ENCODE measurements at places on chromosomes 6 and 20.

DNA sequence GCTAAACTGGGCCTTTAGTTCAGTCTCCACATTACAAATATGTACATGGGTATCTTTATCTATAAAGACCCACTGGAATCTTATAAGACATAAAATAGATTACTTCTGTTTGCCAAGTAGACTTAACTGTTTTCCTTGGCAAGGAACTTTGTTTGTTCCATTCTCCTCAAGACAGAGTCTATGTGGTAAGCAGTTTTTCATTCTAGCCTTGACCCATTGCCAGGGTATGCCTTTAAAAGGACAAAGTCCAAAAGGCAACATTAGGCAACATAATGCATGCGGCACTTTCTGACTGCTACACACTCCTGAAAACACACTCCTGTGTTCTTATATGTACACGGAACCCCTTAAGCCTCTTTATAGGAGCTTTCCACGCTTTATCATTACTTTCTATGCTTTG is 20.4 kb downstream of the VNN1 start:
- H3K27ac ChIP-seq: no peak overlapping the region
- H3K4me3 ChIP-seq: no peak overlapping the region
- no peaks in the 10 kb centered on the region for H3K4me1 ChIP-seq
- no peaks in the 10 kb centered on the region for H3K36me3 ChIP-seq
- no peaks in the 10 kb centered on the region for H3K27me3 ChIP-seq

GRCh38 chr6:36320475-36320874 is 16.2 kb downstream of the BNIP5 start:
- H3K27me3 ChIP-seq: peaks cover 69% of the 10 kb centered on the region
- H3K4me3 ChIP-seq: no peak overlapping the region
- no peaks in the 10 kb centered on the region for H3K36me3 ChIP-seq
- H3K4me1 ChIP-seq: peaks cover 4% of the 10 kb centered on the region
- DNase-seq: no peak

- H3K27me3 ChIP-seq: peaks cover 45% of the 10 kb centered on the region
- no peaks in the 10 kb centered on the region for H3K4me1 ChIP-seq
- no peaks in the 10 kb centered on the region for H3K36me3 ChIP-seq
- H3K4me3 ChIP-seq: no peak overlapping the region
- no peak overlapping the region for H3K27ac ChIP-seq
Observed at GRCh38 chr6:33976437-33977360, 169.2 kb downstream of the GRM4 start.

- H3K27me3 ChIP-seq: no peaks in the 10 kb centered on the region
- no peak overlapping the region for H3K27ac ChIP-seq
- H3K4me3 ChIP-seq: no peak overlapping the region
Observed at GRCh38 chr20:44736170-44737021, 9.3 kb upstream of the KCNK15 start.

- H3K4me1 ChIP-seq: no peaks in the 10 kb centered on the region
- no peaks in the 10 kb centered on the region for H3K36me3 ChIP-seq
- H3K4me3 ChIP-seq: no peak overlapping the region
- H3K27me3 ChIP-seq: no peaks in the 10 kb centered on the region
- no peak for DNase-seq
Observed at GRCh38 chr20:11222243-11222642, 548.4 kb upstream of the JAG1 start.

- H3K27me3 ChIP-seq: no peaks in the 10 kb centered on the region
- DNase-seq: no peak
- peak overlapping the region; percentile 45 for H3K27ac ChIP-seq
- H3K4me3 ChIP-seq: no peak overlapping the region
Observed at GRCh38 chr6:22829070-22829469, 259.7 kb downstream of the HDGFL1 start.

GRCh38 chr6:34248727-34249468 is at the start of gene SMIM29:
TSS of gene SMIM29 (minus strand) at chr6:34249006. CDS start at chr6:34247791, 1,215 bp downstream.
- peak within 1 kb of the TSS; percentile 88 for H3K4me3 ChIP-seq
- H3K4me1 ChIP-seq: peaks cover 36% of the 10 kb centered on the region
- peaks cover 8% of the 10 kb centered on the region for H3K36me3 ChIP-seq
- peak within 1 kb of the TSS; percentile 58 for H3K27ac ChIP-seq
- H3K27me3 ChIP-seq: no peaks in the 10 kb centered on the region
- peak; percentile 96 for DNase-seq

- H3K27ac ChIP-seq: peak overlapping the region; percentile 13
- peak overlapping the region; percentile 57 for H3K4me3 ChIP-seq
- H3K36me3 ChIP-seq: no peaks in the 10 kb centered on the region
- peaks cover 28% of the 10 kb centered on the region for H3K27me3 ChIP-seq
- DNase-seq: peak; percentile 58
- H3K4me1 ChIP-seq: peaks cover 23% of the 10 kb centered on the region
Observed at GRCh38 chr20:52103335-52103912, 88.2 kb downstream of the ZFP64 start.

GRCh38 chr6:84685983-84686584 is 78.3 kb downstream of the TBX18 start:
- no peaks in the 10 kb centered on the region for H3K27me3 ChIP-seq
- H3K4me1 ChIP-seq: no peaks in the 10 kb centered on the region
- DNase-seq: no peak
- no peaks in the 10 kb centered on the region for H3K36me3 ChIP-seq
- no peak overlapping the region for H3K4me3 ChIP-seq

- no peak overlapping the region for H3K27ac ChIP-seq
- no peaks in the 10 kb centered on the region for H3K4me1 ChIP-seq
- no peak for DNase-seq
- no peaks in the 10 kb centered on the region for H3K36me3 ChIP-seq
- no peak overlapping the region for H3K4me3 ChIP-seq
Observed at GRCh38 chr20:42686057-42686456, 503.6 kb downstream of the PTPRT start.

- no peaks in the 10 kb centered on the region for H3K4me1 ChIP-seq
- no peaks in the 10 kb centered on the region for H3K27me3 ChIP-seq
- no peak overlapping the region for H3K4me3 ChIP-seq
- H3K27ac ChIP-seq: no peak overlapping the region
- DNase-seq: no peak
Observed at GRCh38 chr6:73558624-73559398, 38.0 kb upstream of the EEF1A1 start.

DNA sequence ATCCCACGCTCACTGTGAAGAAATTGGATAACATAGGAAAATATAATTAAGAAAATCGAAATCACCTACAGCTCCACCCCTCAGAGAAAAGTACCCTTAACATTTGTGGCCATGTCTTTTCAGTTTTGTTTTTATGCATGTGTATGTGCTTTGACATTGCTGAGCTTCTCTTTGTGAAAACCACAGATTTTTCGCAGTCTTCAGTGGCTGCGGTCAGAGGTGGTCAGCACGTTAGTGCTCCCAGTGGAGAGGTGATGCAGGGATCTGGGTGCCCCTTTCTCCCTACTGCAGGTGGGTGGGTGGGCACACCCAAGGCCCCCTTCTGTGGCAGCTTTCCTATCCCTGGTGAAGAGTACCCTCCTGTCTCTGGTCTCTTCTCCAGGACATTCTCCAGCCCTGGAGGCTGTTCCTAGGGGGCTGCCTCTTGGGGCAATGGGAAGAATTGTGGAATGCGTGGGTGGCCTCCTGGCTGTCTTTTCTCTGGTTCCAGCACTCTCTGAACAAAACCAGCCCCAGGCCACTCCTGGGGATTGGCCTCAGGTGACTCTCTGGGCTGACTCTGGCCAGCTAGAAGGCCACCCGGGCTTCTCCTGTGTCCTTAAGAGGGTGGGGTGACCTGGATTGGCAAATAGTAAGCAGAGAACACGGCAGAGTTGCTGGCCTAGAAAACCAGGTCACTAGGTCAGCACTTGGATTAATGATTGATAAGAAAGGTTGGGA is 49.8 kb upstream of the FANCE start:
- H3K27me3 ChIP-seq: no peaks in the 10 kb centered on the region
- no peak overlapping the region for H3K27ac ChIP-seq
- peaks cover 31% of the 10 kb centered on the region for H3K4me1 ChIP-seq
- peaks cover 3% of the 10 kb centered on the region for H3K36me3 ChIP-seq
- no peak for DNase-seq
- no peak overlapping the region for H3K4me3 ChIP-seq

DNA sequence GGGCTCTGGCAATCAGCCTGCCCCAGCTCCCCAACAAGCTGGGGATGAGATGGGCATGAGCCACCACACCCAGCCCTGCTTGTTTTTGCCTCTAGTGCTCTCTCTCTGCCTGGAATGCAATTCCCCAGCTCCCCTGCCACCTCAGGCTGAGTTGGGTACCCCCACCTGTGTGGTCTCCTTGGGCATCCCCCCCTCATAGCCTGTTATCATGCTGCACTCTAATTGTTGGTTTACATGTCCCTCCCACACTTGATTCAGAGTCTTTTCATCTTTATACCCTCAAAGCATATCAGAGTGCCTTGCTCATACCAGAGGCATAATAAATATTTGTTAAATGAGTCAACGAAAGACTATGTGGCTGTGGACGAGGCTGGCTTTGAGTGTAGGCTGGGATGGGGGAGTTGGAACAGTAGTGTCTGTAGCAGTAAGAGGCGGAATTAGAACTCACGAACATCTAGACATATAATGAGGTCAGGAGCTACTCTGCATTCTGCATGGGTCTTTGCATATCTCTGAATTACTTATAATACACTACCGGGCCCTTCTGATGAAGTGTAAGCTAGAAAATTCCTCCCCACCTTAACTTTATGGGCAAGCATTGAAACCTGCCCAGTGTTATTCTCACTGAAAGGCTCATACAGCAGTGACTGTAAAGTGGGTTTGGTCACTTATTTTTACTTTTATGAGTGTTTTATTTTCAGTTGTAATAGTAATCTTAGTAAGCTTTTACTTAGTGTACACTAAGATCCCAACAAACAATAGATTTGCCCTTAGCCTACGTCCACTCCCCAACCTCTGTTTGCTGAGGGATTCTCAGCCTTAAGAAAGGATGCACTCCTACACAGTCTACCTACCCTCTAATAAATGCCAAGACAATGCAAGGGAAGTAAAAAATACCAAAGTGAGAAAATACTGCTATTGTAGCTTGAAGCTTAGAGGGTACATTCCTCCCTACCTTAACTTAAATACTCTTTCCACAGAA is 58.7 kb downstream of the EDN1 start:
- no peak overlapping the region for H3K4me3 ChIP-seq
- H3K4me1 ChIP-seq: peaks cover 18% of the 10 kb centered on the region
- H3K27ac ChIP-seq: peak overlapping the region; percentile 91
- H3K36me3 ChIP-seq: no peaks in the 10 kb centered on the region
- peak; percentile 81 for DNase-seq
- peaks cover 2% of the 10 kb centered on the region for H3K27me3 ChIP-seq

- H3K4me3 ChIP-seq: no peak overlapping the region
- no peaks in the 10 kb centered on the region for H3K27me3 ChIP-seq
- peak; percentile 79 for DNase-seq
- H3K27ac ChIP-seq: peak overlapping the region; percentile 91
- peaks cover 4% of the 10 kb centered on the region for H3K4me1 ChIP-seq
- H3K36me3 ChIP-seq: no peaks in the 10 kb centered on the region
Observed at GRCh38 chr6:140485740-140486449, 1111.4 kb upstream of the CITED2 start.

GRCh38 chr6:52591832-52592231 is 15.0 kb upstream of the TRAM2 start:
- no peak for DNase-seq
- H3K27ac ChIP-seq: no peak overlapping the region
- peaks cover 30% of the 10 kb centered on the region for H3K4me1 ChIP-seq

DNA sequence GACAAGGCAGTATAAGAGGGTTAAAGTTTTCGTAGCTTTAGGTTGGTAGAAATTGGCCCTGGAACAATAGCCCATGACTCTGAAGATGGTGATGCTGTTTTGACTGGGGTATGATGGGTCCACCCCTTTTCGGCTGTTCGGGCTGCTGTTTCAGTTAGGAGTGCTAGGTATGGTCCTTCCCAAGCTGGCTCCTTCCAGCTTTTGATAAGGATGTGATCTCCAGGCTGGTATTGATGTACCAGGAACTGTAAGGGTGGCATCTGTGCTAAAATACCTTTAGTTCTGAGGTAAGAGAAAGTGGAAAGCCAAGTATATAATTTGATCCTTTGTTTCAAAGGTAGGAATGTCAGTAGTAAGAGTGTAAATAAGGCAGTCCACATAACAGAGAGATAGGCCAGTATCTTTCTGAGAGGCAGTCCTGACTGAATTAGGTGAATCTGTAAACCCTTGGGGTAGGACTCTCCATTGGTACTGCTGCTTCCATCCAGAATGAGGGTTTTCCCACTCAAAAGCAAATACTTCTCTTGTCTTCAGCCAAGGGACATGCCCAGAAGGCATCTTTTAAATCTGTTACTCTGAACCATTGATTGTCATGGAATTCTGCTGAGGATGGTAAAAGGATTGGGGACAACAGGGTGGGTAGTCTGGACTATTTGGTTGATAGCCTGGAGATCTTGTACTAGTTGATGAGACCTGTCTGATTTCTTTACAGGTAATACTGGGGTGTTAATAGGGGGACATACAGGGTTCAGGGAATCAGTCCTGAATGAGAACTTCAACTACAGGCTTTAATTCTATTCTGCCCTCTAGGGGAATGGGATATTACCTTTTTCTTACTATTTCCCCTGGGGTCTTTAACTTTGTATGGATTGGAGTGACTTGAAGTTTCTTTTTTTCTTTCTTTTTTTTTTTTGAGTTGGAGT is 6.1 kb upstream of the ZNFX1 start:
- H3K27ac ChIP-seq: peak overlapping the region; percentile 41
- H3K36me3 ChIP-seq: peaks cover 45% of the 10 kb centered on the region
- no peak overlapping the region for H3K4me3 ChIP-seq
- peaks cover 10% of the 10 kb centered on the region for H3K4me1 ChIP-seq

DNA sequence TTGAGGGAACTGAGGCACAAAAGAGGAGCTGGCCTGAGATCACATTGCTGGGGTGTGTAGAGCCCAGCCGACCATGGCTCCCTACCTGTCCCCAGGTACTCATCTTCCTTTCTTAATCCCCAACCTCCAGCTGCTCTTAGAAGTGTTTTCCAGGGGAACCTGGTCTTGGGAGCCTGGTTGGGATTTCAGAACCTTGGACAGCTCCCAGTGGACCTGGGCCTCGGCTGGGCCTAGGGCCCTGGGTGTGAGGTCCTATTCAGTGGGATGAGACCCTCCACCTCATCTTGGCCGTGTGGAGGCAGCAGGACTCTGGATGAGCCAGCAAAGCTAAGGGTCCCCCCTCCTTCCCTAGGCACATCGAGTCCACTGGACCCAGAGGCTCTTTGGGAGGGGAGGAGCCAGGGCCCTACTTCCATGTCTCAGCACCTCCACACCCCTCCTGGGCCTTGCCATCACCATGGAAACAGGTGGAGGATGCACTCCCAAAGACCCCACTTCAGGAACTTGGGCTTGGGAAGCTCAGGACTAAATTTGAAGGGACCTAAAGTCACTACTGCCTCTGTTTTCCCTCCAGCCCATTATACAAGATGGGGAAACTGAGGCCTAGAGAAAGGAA is 38.5 kb downstream of the DLGAP4 start:
- no peak overlapping the region for H3K27ac ChIP-seq
- no peaks in the 10 kb centered on the region for H3K36me3 ChIP-seq
- H3K27me3 ChIP-seq: peaks cover 53% of the 10 kb centered on the region

GRCh38 chr6:27066381-27066780 is 181.1 kb upstream of the PRSS16 start:
- H3K36me3 ChIP-seq: no peaks in the 10 kb centered on the region
- DNase-seq: no peak
- H3K4me1 ChIP-seq: no peaks in the 10 kb centered on the region
- H3K27me3 ChIP-seq: peaks cover 3% of the 10 kb centered on the region
- H3K27ac ChIP-seq: no peak overlapping the region
- no peak overlapping the region for H3K4me3 ChIP-seq

- H3K36me3 ChIP-seq: peaks cover 3% of the 10 kb centered on the region
- no peak overlapping the region for H3K4me3 ChIP-seq
- H3K4me1 ChIP-seq: peaks cover 14% of the 10 kb centered on the region
- DNase-seq: no peak
- H3K27me3 ChIP-seq: peaks cover 8% of the 10 kb centered on the region
Observed at GRCh38 chr20:24736131-24736843, 212.8 kb upstream of the CST7 start.
